ENCODE measurements at places on chromosomes 1 and 21.

DNA sequence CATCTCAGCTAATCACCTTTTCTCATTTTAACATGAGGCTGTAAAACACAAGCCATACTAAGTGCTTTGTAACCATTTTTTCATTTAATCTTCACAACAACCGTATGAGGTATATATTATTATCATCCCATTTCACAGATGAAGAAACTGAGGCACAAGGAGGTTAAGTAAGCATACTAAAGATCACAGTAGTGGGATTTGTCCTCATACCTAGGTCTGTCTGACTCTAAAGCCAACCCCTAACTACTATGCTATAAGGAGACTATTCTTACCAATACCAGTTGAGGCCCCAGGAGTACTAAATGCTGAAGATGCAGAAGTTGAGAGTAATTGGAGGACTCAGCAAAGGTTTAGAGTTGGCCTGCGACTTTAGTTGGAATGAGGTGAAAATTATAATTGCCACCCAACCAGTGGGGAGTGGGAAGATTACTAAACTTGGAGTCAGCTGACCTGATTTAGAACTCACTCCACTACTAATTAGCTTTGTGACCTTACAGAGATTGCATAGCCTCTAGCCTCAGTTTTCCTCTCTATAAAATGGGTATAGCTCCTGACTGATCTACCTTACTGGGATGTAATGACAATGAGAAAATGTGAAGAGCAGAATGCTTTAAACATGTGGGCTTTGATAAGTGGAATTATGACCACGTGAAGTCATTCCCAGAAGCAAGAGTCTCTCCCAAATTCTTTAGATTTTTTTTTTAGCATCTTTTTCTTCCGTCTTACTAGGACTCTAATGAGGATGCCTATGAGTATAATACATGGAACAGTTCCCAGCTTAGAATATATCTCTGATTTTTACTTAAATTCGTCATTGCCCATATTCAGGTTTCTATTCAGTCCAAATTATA is 85.8 kb upstream of the IPO9 start:
- no peak for DNase-seq

DNA sequence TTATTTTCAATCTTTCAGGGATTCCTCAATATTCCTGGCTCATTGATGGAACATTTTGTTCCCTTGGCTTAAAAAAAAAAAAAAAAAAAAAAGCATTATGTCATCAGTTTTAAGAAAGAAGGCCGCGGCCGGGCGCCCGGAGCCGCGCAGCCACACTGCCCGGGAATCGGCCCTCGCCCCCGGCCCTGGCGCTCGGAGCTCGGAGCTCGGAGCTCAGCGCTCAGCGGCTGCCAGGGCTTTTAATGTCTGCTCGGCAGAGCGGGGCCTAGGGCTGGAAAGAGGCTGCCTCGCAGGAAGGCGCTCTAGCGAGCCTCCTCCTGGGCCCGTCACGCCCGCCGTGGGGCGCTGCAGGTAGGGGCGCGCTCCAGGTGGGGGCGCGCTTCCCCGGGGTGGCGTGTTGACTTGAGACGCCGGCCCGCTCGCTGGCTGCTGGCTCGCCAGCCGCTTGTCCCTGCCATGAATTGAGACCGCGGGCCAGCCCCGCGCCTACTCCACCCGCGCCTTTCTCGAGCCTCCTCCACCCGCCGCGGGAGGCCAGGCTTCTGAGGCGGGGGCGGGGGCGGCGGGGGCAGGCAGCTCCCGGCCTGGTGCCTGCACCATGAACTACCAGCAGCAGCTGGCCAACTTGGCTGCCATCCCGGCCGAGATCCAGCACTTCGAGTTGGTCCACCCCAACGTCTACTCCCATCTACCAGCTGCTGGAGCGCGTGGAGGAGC is 5.4 kb upstream of the TDRD5 start:
- DNase-seq: no peak

DNA sequence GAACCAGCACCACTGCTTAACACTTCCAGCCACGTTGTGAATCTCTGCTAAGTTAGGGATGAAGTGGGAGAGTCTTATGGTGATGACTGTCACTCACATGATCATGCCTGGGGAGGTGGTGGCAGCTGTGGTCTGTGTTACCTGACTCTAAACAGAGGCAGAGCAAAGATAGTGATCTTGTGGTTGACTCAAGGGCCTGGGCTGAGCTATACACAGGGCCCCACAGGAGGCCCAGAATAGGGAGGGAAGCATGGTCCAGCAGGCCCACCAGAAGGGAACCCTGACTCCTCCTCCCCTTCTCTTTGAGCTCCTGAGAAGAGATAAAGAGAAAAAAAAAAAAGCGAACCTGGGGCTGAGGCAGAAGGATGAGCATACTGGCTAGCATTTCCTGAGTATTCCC is 55.0 kb downstream of the PLXNA2 start:
- no peak for DNase-seq

DNA sequence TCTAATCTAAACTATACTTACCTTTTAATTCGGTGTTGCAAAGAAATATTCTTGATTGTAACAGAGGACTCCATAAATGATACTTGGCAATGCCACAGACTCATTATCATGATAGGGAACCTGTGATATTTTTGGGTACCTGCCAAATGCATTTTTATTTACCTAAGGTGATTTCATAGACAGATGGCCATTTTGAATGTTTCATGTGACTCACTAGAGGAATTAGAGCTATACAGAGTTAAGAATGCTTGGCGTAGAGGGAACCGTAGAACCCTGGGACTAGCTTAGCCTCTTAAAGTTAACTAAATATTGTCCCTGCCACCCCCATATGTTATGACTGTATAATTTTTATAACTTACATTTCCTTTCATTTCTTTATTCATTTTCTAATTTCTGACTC is 136.1 kb downstream of the DISP1 start:
- no peak for DNase-seq

DNA sequence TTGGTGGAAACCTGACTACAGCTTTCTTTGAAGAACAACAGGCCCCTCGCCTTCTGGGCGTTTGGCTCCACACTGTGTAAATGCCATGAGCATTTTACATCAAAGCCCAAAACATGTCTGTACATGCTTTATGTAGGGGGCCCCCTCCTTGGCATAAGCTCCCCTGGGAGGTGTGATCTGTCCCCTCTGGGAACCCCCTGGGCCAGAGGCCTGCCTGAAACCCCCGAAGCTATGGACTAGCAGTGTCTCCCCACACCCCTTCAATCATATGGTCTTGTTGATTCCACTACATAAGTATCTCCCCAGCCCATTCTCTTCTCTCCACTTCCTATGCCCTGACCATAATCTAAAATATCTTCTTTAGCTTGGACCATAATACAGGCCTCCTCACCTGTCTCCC is 241.5 kb downstream of the C1orf94 start:
- no peak for DNase-seq

GRCh38 chr1:91015794-91016550 is 5.9 kb downstream of the ZNF644 start:
- DNase-seq: no peak

- DNase-seq: no peak
Measured at GRCh38 chr1:60911966-60912697, 170.2 kb upstream of the NFIA start.

DNA sequence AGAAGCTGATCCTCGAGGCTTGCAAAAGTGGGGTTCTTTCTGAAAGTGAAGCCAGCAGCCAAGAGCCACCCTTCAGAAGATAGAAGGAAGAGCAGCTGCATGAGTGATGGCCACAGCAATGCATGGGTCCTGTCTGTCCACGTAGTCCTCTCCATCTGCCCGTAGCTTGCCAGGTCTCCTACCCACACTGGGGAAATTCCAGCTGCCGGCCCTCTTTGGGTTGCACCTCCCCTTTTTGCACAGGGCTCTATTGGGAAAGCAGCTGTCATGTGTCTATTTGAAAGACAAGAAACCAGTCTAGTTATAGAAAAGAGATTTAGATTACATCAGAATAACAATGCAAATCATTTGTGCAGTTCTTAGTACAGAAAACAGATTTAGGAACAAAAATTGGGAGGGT is 204.4 kb downstream of the GIPC2 start:
- DNase-seq: no peak

DNA sequence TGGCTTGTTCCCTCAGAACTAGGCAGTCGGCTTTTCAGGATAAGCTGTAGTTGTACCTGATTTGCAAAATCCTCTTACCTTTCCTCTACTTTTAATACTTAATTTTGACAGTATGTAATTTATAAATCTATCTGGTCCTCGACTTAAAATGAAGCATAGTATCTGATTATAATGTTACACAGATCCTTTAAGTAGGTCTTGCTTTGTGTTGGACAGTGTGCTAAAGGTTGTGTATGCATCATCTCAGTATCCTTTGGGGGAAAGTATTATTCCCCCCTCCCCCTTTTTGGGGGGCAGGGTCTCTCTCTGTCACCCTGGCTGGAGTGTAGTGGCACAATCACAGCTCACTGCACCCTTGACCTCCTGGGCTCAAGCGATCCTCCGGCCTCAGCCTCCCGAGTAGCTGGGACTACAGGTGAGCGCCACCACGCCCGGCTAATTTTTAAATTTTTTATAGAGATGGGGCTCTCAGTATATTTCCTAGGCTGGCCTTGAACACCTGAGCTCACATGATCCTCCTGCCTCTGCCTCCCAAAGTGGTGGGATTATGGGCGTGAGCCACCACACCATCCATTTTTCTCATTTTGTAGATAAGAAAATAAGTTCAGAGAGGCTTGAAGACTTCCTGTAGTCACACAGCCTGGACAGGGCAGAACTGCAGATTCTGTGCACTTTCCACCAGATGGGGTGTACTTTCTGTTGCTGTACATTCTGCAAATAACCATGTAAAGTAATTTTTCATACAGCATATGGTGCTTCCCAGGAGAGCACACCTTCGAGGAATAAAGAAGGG is 791 bp upstream of the STX6 start:
- DNase-seq: no peak

DNA sequence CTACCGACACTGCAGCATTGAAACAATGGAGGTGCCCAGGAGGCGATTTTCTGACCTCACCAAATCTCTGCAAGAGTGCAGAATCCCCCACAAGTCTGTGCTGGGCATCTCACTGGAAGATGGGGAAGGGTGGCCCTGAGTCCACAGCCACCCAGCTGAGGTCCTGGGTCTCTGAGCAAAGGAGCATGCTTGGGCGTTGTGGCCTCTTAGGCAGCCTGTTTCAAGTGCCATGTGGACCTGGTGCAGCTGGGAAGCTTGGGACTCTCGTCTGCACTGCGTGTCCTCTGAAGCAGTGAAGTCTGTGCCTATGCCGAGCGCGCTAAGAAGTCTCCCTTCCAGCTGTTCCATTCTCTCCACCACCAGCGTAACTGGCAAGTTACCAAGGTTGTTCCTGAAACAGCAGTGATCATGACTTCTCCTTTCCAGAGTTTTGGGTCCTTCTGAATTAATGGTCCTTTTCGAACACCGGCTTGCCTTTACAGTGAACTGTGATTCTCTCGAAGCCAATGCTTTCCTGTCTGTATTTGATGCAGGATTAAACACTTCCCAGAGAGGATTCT is 5.0 kb upstream of the PLA2G2C start:
- no peak for DNase-seq

- DNase-seq: no peak
Measured at GRCh38 chr1:234206651-234207284, 166.5 kb upstream of the COA6 start.
